ENCODE measurements at places on chromosomes 3 and 15.

GRCh38 chr3:72380711-72381493, 467.3 kb downstream of the SHQ1 start:
- DNase-seq, result no peak

DNA sequence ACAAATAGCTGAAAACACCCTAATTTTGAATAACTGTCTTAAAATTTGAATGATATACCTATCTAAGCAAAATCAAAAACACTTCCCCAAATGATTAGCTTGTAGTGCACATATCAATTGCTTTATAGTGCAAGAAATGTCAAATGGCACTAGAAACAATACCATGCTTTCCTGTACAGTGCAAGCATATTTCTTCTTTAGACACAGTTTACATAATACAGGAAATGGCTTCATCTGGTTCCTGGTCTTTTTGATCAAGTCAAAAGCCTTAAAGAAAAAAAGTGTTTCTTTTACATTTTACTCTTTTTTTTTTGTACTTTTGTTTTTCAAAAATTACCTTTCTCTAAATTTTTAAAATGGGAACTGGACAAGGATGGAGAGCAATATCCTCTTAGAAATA, 352.1 kb downstream of the MECOM start:
- no peak for DNase-seq

DNA sequence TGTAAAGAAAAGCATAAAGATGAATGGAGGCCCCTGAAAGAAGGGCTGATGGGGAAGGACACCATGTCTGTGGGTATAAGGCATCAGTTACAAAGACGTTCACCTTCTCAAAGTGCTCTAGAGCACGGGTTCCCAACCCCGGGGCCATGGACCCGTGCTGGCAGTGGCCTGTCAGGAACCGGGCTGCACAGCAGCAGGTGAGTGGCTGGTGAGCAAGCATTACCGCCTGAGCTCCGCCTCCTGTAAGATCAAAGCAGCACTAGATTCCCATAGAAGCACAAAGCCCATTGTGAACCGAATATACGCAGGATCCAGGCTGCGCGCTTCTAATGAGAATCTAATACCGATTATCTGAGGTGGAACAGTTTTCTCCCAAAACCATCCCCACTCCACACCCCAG, 25.7 kb downstream of the MYO1E start:
- no peak for DNase-seq

GRCh38 chr3:16147220-16147994, 27.1 kb upstream of the GALNT15 start:
- DNase-seq, result no peak

DNA sequence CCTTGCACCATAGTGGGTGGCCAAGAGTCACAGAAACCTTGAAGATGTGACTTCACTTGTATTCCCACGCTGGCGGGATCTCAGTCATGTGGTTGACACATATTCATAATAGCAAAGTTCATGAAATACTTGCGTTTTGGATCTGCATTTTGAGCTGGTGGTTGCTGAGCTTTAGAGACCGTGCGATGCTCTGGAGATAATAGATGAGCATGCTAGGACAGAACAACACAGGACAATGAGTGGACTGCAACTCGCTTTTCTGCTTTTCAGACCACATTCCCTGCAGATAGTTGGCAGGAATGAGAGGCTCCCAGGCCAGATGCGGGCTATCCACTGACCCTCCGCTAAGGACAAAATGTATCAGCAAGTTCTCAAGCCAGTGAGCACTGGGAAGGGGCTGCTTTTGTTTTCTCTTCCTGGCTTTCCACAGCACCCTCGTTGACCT, 13.8 kb upstream of the STARD5 start:
- no peak for DNase-seq

DNA sequence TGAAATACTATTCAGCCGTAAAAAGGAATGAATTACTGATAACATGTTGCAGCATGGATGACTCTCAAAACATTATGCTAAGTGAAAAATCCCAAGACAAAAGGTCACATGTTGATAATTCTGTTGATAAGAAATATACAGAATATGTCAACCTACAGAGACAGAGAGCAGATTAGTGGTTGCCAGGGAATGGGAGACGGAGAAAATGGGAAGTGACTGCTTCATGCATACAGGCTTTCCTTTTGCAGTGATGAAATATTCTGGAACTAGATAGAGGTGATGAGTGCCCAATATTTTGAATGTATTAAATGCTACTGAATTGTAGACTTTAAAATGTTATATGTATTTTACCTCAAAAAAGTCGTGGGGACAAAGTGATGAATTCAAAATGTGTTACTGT, 56.2 kb downstream of the ABHD2 start:
- no peak for DNase-seq

GRCh38 chr15:31223478-31224350, 102.9 kb upstream of the KLF13 start:
- DNase-seq, result peak; percentile 53

DNA sequence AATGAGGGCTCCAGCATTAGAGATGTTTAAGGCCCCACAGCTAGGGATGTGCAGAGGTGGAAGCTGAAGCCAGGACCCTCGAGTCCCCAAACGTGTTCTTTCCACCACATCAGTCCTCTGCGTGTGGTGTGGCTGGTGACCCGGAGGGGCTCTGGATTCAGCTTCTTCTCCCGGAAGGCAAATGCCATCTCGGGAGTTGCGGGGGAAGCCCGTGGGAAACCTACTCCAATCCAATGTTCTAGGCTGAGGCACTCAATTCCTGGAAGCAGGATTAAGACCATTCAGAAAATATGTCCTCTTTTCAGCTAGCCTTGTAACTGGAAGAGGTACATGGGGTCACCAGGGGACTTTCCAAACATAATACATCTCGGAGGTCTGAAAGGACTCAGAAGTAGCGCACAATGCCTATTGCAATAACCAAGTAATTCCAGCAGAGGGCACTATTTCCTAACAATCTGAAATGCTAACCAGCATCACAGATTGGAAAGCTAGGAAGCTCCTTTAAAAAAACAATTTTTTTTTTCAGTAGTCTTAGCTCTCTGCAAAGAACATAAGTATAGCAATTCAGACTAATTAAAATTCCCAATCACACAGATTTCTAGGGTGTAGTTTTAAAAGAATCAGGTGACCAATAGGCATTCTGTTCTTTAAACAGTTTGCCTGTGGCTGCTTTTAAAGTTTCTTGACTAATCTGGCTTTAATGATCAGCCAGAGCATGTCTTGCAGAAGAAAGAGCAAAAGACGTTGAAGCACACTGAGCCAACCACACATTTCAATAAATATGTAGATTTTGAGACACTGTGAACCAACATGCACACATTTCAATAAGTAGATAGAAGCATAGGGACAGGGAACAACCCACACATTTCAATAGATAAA, 36.1 kb downstream of the BNC1 start:
- no peak for DNase-seq

GRCh38 chr15:31353931-31354330, 27.3 kb downstream of the KLF13 start:
- no peak for DNase-seq

GRCh38 chr3:10702961-10703740, 112.9 kb upstream of the SLC6A11 start:
- no peak for DNase-seq

DNA sequence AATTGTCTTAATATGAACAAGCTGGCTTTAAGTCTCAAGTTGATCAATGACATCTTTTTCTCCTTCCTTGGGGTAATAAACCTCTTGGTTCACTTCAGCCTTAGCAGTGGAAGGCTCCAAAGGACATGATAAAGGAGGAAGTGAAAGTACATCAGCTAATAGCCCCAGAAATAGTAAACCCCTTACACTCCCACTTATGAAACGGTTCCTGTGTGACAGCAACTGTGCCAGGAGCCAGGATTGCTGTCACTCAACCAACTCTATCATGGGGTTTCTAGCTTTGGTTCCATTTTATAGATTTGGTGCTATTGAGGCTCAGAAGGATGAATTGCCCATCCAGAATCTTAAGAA, 216.7 kb downstream of the ABHD5 start:
- no peak for DNase-seq

- no peak for DNase-seq
Observed at GRCh38 chr3:39286771-39287170, 6.9 kb upstream of the CX3CR1 start.

DNA sequence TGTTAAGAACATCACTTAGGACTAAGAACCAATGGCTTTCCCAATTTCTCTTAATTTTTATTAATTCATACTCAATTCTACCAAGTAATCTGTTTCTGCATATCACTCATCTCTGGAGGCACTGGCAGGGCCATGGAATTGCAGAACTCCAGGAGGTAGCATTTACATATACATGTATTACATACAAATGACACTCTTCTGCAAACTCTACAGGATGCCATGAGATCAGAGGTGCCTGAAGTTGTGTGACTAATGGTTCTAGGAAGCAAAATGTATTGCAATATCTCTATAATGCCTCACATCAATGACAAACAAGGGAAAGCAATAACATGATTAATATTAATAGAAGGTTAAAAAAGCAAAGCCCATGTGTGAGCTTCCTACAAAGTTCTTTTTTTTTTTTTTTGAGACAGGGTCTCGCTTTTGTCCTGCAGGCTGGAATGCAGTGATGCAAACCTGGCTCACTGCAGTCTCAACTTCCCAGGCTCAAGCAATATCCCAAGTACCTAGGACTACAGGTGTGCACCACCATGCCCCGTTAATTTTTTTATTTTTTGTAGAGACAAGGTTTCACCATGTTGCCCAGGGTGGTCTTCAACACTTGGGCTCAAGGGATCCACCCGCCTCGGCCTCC, 33.0 kb downstream of the DENND6A start:
- DNase-seq, result no peak

DNA sequence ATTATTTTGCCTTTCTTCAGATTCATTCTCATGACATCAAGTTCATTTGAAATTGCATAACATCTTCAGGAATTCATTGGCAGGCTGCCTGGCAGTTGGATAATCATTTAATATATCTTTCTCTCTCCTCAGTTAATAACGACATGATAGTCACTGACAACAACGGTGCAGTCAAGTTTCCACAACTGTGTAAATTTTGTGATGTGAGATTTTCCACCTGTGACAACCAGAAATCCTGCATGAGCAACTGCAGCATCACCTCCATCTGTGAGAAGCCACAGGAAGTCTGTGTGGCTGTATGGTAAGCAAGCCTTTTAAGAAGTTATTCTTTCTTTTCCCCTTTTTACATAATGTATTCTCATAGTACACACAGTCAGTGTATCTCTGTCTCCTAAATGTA, 38.2 kb downstream of the TGFBR2 start:
- peak; percentile 80 for DNase-seq

DNA sequence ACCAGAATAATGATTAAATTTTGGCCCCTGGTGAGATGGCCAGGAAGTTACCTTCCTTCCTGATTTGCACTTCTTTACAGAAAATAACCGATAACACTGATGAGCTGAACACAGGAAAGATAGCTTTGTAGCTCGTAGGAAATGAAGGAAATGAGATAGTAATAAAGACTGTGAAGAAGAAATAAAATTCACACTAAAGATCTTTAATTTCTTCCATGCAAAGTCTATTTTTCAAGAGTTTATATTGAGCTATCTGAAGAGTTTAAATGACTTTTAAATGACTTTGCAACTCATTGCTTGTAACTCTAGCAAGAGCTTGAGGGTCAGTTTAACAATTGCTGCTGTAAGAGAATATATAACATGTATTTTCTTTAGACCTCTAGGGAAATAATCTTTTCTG, 543.0 kb downstream of the UNC13C start:
- no peak for DNase-seq

GRCh38 chr3:125960066-125960424, 8.9 kb upstream of the ROPN1B start:
- DNase-seq, result no peak

DNA sequence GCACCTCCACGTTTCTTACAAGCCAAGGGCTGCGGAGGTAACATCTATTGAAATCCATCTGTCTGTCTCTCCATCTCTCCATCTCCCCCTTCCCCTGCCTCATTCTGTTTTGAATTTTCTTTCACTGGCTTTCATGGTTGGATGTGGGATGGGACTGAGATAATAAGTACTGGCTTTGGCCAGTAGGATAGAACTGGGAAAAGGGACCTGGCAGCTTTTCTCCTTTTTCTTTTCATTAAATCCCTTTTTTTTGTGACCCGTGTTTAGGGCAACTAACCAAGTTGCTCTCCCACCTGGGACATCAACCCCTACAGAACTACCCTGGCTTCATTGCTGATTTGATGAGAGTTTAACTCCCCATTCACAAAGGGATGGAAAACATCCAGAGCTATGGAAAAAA, 66.8 kb upstream of the ADAMTSL3 start:
- no peak for DNase-seq

GRCh38 chr3:108088146-108088545, 2.7 kb downstream of the CD47 start:
- DNase-seq, result no peak
